Activated T-cell treated with anti-CD3 and anti-CD28 coated beads for 24 hours (primary cell): ENCODE measurements at places on chromosomes 16 and 17.

DNA sequence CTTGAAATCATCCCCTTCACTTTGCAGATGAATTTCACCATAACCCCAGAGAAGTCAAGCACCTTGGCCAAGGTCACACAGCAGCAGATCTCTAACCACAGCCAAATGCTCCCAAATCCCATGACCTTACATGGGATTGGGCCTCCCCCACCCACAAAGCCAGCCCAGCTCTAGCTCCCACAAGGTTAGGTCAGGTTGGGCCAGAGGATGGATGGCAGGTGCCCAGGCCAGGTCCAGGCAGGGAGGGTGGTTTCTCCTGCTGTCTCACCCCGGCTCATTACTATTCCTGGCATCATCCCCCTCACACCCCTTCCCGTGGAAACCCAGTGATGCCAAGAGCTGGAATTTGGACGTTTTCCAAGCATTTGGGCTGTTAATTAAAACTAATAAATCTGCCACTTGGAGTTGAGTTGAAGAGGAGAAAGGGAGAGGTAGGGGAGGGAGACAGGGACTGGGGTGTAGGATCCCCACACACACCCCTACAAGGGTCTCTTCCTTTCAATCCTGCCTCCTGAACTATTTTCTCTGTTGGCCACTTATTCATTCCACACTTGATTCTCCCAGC, 181.6 kb downstream of the TMEM132E start:
- no peak for DNase-seq

DNA sequence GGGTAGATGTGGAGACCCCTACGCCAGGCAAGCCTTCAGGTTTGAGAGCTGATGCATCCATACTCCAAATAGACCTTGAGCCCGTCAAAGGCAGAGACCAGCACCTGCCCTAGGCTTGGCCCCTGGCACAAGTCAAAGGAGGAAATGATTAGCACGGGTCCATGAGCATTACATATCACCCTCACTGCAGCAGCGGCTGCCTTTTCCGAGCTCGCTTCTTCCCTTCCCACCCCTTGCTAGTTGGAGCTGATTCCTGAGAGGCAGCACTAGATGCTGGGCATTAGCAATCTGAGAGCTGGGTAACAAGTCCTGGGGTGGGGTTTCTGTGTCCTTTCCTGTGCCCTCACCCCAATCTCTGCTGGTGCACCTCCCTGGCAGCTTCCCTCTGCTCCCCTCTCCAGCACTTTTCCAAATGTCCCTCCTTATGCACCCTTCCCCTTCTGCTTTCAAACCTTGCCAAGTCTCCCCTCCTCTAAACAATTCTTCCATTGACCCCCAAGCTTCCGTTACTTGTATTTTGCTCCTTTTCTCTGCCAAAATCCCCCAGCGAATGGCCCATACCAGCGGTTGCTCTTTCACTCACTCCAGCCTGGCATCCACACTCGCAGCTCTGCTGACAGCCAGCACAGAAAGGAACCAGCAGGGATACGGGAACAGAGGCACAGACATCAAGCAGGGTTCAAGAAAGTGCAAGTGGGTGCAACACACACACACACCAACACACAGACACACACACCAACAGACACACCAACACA, 3.0 kb downstream of the CDRT4 start:
- no peak for DNase-seq

DNA sequence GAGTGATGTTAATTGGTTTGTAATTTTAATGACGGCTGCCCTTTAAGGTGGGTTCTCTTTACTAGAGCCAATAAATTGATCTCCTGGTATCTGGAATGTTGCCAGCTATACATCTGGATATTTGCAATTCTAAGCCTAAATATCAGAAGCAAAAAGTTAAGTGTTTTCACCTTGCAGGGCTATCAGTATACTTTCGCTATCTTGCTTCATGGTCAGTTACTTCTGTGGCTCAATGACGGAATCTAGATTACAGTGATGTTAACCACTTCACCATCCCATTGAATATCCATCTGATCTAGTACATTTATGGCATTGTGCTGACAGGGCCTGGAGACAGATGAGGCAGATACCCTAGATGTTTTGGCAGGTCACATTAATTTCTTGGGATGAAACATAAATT, 28.3 kb downstream of the CCL4 start:
- DNase-seq = no peak

- no peak for DNase-seq
Observed at GRCh38 chr17:42477173-42477572, 18.5 kb downstream of the ATP6V0A1 start.

- no peak for DNase-seq
Observed at GRCh38 chr17:63438092-63439051, 7.7 kb downstream of the CYB561 start.

- no peak for DNase-seq
Observed at GRCh38 chr17:71464241-71464640, 656.6 kb upstream of the SOX9 start.

- DNase-seq = no peak
Observed at GRCh38 chr17:19865021-19865420, 2.7 kb downstream of the ULK2 start.

DNA sequence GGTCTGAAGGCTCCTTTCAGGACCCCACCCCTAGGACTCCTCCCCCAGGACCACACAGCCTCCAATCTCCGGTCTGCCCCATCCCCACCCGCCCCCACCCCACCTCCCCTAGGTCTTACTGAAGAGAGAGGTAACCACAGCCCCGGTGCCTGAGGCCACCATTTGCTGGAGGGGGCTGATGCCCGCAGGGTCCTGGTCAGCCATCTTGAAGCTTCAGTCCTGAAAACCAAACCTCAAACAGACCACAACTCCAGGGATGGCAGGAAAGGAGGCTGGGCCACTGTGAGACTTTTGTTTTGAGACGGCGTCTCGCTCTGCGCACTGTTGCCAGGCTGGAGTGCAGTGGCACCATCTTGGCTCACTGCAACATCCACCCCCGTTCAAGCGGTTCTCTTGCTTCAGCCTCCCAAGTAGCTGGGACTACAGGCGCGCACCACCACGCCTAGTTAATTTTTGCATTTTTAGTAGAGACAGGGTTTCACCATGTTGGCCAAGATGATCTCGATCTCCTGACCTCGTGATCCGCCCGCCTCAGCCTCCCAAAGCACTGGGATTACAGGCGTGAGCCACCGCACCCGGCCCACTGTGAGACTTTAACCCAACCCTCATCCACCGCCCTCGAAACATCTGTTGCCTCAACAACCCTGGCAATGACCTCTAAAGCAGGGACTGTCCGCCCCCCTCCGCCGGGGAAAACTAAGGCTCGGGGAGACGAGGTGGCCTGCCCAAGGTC, 1.1 kb downstream of the SLC25A39 start:
- DNase-seq = no peak
